GM23338 (cell line): ENCODE measurements at places on chromosomes 12 and 14. TPM values are rescaled to one million over a fixed set of nuclear protein-coding genes. Genes with fewer than 3 reads are reported as not detected.

DNA sequence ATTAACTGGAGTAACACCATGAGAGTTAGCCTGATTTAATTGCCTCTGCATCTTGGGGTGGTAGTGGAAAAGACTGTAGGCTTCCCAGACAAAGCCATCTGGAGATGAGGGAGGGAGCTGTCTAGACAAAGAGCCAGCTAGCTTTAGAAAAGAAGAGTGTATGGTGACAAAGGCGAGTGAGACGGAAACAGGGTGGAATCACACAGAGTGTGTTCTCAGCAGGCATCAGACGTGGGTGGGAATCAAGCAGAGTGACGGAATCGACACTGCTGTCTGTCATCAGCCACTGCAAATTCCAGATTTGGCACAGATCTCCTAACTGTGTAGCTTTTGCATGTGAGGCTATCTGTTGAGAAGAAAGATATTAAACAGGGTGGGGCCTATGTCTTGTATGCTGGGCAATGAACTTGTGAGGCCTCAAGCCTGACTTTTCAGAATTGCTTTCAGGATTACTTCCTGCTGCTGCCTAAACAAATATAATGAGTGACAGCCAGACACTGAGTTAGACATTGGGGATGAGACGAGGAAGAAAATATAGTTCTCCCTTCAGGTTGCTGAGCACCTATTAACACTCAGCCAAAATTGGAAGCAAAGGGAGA is 236.5 kb upstream of the GRIP1 start:
- H3K4me1 ChIP-seq = 0 out of 2 replicates have a peak, but pooled peaks cover 3% of the 10 kb centered on the region
- no peak for DNase-seq

- no peak overlapping the region for H3K4me3 ChIP-seq
- H3K4me1 ChIP-seq = peaks cover under 1% of the 10 kb centered on the region; the same call in 1 of the 2 replicates
- H3K27me3 ChIP-seq = no peaks in the 10 kb centered on the region
- no peaks in the 10 kb centered on the region for H3K36me3 ChIP-seq
Measured at GRCh38 chr14:61196792-61197191, 84.3 kb downstream of the TMEM30B start.

DNA sequence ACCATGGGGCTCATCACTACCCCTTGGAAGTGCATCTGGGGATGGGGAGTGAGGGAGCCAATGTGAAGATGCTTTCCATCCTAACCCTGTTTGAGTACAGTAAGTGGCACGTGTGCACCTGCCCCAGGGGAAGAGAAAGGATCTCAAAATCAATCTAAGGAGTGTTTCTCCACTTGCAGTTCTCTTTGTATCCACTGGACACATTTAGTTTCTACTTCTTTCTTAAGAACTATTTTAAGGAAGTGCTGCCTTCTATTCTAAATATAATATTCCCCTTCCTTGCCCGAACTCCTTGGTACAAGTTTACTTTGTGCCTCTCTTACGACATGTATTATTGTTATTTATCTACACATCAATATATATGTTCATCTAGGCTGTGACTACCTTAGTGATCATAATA is 73.8 kb downstream of the TTC6 start:
- no peak overlapping the region for H3K27ac ChIP-seq
- H3K4me3 ChIP-seq = no peak overlapping the region

- H3K4me1 ChIP-seq = peaks cover 10% of the 10 kb centered on the region
Measured at GRCh38 chr12:26648584-26648983, 184.4 kb downstream of the ITPR2 start.

KRT79 gene
- total RNA-seq = 0.21 TPM in 1 of 2 replicates, not detected in the other

HPD gene
- not detected in 2 replicates for total RNA-seq

KCNJ8 gene
- total RNA-seq = 0.87 and 2.3 TPM in 2 replicates
